Spinal cord (tissue), 10 donors: ENCODE measurements at places on chromosomes 3 and 15. TPM values are rescaled to one million over a fixed set of nuclear protein-coding genes. Genes with fewer than 3 reads are reported as not detected.

The CMTM8 gene
- total RNA-seq = 1.0 TPM

The CATSPER2 gene
- 2.6 TPM for total RNA-seq

GRCh38 chr3:9976721-9977709, 9.6 kb downstream of the EMC3 start:
- no peak for DNase-seq

The GJD2 gene
- 1.8 TPM for total RNA-seq

The CYP19A1 gene
- total RNA-seq = 1.4 TPM

GRCh38 chr3:59006634-59007517, 42.9 kb downstream of the CFAP20DC start:
- DNase-seq = peak; percentile 31

The CFAP44 gene
- 33.1 TPM for total RNA-seq

DNA sequence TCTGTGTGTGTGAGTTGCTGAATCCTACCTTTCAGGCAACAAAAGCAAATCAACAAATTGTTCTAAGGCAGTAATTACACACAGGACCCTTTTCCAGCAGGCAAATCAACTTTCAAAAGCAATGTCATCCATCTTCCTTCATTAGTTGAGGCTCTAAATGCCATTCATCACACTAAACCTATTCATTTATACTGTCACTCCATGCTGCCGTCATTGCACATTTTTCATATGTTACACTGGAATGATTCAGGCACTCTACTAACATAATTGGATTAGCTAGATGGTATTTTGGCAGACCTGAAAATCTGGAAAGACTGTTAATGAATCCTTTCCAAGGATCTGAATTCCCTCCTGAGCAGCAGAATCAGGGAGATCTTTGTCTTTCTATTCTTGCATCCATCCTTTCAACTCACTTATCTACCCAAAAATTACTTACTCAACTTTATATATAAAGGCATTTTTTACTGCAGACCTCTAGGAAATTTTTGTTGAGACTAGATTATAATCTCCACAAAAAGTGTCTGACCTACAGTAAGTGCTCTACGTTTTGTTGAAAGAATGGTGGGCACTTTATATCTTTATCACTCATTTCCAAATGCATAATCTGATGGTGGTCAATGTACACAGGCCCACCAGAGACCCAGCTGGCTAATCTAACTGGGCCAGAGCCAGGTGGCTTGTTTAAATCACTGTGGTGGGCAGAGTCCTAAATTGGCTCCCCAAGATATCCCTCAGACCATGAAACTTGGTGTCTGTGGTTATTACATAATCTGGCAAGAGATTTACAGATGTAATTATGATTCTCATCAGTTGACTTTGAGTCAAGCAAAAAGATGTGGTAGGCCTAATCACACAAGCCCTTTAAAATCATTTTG, 25.0 kb downstream of the MIX23 start:
- DNase-seq = peak; percentile 31

DNA sequence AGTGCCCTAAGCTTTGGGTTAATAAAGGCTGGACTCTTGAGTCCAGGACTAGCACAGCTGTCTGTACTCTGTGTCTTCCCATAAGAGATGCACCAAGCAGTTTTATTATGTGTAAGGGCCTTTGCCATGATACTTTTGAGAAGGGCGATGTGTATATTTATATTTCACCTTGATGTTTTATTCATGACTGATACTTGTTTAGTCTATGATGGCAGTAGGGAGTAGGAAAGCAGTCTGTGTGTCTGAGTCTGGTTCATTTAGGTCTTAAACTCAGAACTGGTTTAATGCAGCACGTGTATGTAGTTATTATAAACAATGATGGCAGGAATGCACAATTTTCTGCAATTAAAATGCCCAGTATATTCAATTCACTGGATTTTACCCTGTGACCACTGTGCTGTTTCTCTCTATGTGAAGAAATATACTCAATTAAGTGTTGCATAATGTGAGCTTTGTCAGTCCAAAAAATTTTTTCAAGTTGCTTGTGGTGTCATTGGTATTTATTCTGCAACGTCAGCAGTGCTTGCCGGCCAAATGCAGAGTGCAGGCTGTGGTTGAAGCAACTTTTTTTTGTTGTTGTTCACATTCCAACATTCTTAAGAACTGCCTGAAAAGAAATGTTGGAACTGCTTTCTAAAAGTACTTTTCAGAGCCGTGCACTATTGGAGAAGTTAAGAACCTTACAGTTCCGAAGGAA, 423.7 kb upstream of the SEMA6D start:
- DNase-seq = peak; percentile 37

DNA sequence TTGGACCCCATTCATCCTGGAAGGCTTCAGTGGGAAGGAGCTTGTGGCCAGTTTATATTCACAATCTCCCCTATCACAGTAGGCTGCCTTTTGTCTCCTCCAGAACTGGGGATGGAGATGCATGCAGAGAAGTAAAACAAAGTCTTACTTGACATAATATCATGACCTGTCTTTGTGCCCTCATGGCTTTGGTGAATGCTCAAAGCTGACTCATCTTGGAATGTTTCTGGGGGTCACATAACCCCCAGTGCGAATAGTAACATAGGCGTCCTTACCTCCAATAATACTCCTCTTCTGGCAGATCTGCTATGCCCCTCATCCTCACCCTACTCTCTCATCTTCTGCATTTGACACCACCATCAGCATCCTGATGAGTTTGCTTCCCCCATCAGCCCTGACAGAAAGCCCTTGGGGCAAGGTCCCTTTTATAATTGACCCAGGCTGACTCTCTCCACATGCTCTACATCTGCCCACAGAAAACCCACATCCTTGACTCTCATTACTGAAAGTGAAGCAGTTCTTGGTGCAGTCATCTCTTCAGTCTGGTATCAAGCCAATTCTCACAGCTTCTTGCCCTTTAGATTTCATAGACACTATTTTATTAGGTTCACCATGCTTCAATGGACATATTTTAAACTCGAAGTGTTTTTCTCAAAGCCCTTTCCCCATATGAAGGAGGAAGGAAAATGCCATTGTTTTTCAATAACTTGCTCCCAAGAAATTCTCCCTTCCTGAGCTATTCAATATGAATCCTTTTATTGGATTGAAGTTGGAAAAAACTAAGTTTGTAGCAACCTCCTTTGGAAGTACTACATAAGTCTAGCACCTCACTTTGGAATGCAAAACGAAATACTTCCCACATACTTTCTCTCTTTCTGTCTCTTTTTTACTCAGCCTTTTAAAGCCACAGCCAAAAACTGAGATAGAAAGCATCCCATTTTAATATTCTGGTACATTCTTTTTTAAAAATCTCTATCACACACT, 36.6 kb downstream of the OSTN start:
- no peak for DNase-seq

- no peak for DNase-seq
Observed at GRCh38 chr3:126266850-126267168, 86.4 kb upstream of the ALDH1L1 start.

The ITIH1 gene
- 0.44 TPM for total RNA-seq

DNA sequence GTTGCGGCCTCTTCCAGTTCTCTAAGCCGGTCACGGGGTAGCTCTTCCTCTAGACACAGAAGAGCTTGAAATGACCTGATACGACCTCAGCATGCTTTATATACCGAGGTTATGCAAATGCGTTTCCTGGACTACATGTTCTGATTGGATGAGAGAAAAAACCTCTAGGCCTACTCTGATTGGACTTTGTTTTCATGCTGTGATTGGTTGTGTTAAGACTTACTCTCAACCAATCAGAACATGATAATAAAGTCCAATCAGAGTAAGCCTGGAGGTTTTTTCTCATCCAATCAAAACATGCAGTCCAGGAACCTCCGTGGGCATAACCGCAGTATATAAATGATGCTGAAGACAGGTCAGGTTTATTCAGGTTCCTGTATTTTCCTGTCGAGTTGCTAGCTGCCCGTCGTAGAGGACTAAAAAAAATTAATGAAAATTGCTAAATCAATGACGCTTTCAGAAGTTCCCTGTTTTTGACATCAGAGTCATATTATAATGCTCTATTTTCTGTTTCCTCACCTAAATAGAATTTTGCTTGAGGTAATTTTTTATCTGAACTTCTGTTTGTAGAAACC, 177.4 kb downstream of the POTEB3 start:
- DNase-seq = no peak

The MYL3 gene
- 5.8 TPM for total RNA-seq

The RNU5B-1 gene
- total RNA-seq = 78.5 TPM

The FANCI gene
- 22.5 TPM for total RNA-seq

The CHRNA3 gene
- 1.1 TPM for total RNA-seq

- no peak for DNase-seq
Observed at GRCh38 chr3:140206196-140207040, 271.4 kb downstream of the CLSTN2 start.

DNA sequence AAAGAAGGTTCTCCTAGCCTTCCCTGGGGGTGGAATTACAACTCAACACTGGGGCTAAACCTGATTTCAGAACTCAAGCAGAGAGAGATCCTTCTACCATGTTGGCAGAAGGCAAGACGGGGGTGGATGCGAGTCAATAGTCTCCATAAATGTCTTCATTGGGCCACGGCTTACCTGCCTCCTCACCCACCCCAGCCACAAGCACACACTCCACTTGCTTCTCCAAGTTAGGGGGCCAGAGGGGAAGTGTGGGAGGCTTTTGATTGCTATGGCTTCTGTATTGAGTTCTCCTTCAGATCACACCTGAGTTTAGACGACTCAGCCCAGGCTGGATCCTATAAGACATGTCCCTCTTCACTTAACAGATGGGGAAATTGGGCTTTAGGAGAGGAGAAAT, 178.9 kb downstream of the UACA start:
- DNase-seq = no peak

DNA sequence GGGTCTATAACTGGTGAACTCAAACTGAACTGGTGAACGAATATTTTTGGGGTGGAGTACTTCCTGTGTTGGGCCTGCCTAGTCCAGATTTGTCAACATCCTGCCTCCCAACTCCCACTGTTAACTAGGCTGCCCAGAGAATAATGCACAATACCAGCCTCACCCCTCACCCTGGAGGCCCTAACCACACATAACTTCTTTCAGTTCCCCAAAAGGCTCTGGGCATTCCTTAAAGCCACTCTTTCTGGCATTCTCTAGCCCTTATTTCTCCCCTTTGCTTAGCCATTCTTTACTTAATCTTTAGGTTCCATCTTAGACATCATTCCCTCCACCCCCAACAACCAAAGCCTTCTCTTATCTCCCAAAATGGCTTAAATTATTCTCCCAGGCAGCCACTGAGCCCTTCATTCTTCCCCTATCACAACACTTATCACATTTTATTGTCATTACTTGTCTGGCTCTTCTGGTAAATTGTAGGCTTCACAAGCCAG, 9.1 kb upstream of the SEC11A start:
- DNase-seq = no peak

GRCh38 chr3:36317915-36318314, 62.4 kb upstream of the STAC start:
- no peak for DNase-seq

- DNase-seq = no peak
Observed at GRCh38 chr15:48392356-48392755, 61.1 kb downstream of the DUT start.

DNA sequence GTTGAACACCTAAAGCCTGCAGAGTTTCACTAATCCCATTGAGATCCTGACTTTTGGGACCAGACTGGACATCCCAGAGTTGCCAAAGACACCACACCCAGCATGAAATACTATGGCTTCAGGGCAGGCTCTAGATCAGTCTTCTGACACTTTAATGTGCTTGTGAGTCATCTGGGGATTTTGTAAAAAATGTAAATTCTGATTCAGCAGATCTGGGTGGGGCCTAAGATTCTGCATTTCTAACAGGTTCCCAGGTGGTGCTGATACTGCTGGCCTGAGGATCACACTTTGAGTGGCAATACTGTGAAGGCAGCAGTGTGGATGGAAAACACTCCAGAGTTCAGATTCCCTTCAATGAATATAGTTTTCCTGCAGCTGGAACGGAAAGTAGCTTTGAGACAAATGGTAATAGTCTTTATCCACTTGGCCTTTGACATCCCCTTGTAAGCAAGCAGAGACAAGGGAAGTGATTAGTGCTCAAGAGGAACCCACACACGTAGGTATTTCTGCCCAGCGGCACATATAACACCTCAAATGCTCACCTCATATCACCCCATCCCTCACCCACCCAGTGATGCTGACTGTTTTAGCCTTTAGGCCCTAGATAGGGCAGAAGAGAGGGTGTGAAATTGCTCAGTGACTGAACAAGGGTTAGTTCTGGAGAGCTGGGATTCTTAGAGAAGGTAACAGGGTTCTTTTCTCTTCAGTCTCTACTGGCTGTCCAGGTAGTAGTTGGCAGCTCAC, 51.5 kb upstream of the GSK3B start:
- DNase-seq = no peak

The NEDD4 gene
- 16.4 TPM for total RNA-seq

GRCh38 chr3:119342176-119342575, 48.0 kb downstream of the ARHGAP31 start:
- no peak for DNase-seq

GRCh38 chr3:58341376-58341775, 8.7 kb downstream of the PXK start:
- DNase-seq = no peak

- no peak for DNase-seq
Observed at GRCh38 chr3:122578069-122578740, 755 bp downstream of the PARP15 start.

GRCh38 chr3:37114251-37115145, 59.9 kb downstream of the LRRFIP2 start:
- no peak for DNase-seq

The FGF7 gene
- 10.4 TPM for total RNA-seq

DNA sequence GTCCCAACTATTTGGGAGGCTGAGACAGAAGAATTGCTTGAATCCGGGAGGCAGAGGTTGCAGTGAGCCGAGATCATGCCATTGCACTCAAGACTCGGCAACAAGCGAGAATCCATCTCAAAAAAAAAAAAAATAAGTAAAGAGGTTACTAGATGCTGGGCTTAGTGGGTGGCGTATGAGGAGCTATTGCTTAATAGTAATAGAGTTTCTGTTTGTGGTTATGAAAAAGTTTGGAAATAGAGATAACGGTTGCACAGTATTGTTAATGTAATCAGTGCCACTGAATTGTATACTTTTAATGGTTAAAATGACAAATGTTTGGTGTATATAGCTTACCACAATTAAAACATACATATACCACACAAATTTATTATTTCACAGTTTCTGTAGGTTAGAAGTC, 14.7 kb upstream of the HHATL start:
- DNase-seq = no peak

The RBMS3 gene
- 80.7 TPM for total RNA-seq

- no peak for DNase-seq
Observed at GRCh38 chr15:31106495-31107300, 5.2 kb upstream of the TRPM1 start.

GRCh38 chr15:89186803-89187202, 34.6 kb downstream of the RLBP1 start:
- DNase-seq = peak; percentile 64

DNA sequence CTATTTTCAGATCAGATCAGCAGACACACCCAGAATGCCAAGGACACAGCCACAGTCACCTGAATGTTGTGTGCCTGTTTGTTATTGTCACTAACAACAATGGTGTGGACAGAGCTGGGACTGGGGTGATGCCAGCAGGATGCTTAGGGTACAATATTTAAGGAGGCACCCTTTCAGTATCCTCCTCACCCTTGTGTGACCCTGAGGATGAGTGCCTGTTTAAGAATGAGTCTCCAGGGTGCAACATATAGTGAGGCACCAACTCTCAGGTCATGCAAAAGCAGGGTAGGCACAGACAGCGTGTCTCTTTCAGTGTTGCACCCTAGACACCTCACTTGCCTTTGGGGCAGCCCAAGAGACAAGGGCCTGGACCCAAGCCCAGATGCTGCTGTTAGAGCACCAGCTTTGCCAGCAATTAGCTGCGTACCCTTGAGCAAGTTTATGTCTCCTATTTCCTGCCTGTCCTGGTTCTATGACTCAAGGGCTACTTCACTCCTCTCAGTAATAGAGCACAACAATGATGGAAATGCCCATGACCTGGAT, 122.6 kb downstream of the AQP9 start:
- DNase-seq = no peak

The RPSA gene
- 641 TPM for total RNA-seq

GRCh38 chr15:52257734-52258062, 37.9 kb downstream of the MYO5C start:
- no peak for DNase-seq
